ENCODE measurements at places on chromosomes 4 and X. TPM values are rescaled to one million over a fixed set of nuclear protein-coding genes. Genes with fewer than 3 reads are reported as not detected.

GRCh38 chr4:42678512-42678911 lies 21.6 kb upstream of the ATP8A1 start:
- DNase-seq, result no peak

- DNase-seq, result no peak
Observed at GRCh38 chrX:8036914-8037313, 109.7 kb upstream of the PNPLA4 start.

The OTUD6A gene
- polyA plus RNA-seq, result not detected

DNA sequence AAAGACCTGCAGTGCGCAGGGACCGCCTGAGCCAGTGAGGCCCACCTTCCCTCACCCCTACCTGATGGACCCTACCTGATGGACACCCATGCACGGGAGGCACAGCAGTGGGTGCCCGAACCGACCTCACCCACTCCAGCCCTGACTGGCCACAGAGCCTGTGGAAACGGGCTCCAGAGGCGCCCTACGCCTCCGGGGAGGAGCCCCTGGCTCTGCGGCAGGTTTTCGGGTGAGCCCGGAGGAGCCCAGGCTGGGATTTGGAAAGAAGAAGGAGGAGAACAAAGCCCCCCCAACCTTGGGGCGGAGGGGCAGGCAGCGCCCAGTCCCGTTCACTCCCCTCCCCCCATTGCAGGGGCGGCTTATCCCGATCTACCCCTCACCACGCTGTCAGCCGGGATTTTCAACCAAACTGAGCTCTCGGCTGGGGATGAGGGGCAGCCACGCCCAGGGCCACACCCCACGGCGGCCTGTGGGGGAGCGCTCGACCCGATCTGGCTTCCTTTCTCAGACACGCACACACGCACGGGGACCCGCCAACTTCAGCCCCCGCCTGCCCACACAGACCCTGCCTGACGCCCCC lies 675 bp downstream of the L1CAM start:
- DNase-seq, result no peak

GRCh38 chrX:19344661-19345060 lies 934 bp downstream of the PDHA1 start:
- peak; percentile 1 for DNase-seq

GRCh38 chr4:123631786-123632692 lies 235.4 kb downstream of the SPRY1 start:
- no peak for DNase-seq

DNA sequence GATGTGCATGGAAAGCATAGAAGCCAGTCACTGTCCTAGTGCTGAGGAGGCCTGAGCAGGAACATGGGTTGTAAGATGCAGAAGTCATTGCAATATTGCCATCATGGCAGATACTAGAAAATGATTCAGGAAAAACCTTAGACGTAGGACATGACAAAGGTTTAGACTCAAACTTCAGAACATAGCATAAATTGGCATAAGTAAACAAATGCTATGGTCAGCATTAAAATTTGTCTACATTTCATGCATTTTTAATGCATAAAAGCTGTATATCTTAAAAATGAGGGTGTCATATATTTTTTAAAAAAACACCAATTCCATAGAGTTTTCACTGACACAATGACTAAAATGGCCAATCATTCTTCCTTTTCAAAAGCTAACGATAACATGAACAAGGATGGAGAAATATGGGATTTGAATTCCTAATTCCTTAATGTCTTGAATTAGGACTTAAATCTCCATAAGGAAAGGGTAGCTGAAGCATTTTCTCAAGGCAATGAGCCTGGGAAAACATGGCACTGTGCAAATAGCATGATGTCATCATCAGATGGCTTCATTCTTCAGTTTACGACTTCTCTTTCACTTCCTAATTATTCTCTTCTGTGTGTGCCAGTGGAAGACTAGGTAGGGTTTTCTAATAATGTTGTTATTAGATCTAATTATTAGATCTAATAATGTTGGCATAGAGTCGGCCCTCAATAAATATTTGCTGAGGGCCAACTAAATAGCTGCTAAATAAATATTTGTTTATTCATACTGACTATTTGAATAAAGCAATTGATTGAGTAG lies 125.1 kb upstream of the FRG1 start:
- no peak for DNase-seq

The STK26 gene
- 0.87 TPM for polyA plus RNA-seq

- no peak for DNase-seq
Observed at GRCh38 chr4:184628103-184628502, 21.1 kb downstream of the CASP3 start.

DNA sequence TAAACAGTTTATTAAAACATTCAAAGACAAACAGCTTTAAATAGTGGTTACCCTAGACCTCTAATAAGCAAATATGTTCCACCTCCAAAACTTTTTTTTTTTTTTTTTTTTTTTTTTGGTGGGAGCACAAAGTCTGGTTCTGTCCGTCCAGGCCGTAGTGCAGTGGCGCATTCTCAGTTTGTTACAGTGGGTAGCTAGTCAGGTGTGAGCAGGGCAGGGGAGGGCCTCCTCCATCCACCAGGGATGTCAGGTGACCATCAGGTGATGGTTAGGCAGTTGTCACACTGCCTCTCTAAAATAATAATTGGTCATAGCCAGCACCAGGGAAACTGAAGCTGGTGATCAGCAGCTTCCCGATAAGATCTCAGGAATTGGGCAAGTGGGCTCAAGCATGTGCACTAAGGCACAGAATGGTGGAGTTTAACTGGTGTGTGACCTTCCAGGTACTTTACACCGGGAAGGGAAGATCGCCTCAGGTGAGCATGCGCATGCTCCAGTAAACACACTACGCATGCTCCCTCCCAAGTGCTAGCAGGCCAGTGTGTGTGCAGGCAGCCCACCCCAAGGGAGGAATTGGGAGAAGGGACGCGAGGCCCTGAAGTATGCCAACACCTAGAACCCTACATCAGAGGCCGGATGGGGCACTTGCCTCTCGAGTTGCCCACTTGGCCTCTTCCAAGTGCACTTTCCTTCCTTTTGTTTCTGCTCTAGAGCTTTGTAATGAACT lies 27.2 kb downstream of the TNIP2 start:
- DNase-seq, result no peak

GRCh38 chr4:82360298-82361177 lies 13.3 kb downstream of the HNRNPD start:
- DNase-seq, result peak; percentile 58

The PALLD gene
- polyA plus RNA-seq, result 10.4 TPM
